Spleen (tissue), 13 donors: ENCODE measurements at places on chromosomes 6 and 20. TPM values are rescaled to one million over a fixed set of nuclear protein-coding genes. Genes with fewer than 3 reads are reported as not detected.

The PSORS1C1 gene
- 0.70 TPM for polyA plus RNA-seq

The SNX14 gene
- polyA plus RNA-seq, result 92.5 TPM

DNA sequence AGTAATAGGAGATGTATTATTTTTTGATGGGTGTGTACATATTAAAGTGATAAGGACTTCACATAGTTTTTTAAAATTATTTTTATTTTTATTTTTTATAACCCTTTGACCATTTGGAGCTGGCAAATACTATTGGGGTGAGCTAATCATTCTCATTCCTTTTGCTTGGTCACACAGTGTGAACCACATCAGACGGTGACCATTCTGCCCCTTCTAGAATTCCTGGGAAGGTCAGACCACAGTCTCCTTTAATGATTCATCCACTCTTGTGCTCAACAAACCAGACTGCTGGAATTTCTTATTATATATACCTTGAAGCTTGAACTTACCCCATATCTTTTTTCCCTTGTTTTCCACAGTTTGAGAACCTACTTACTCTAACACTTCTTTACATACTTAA, 23.9 kb upstream of the PRL start:
- no peak for DNase-seq

The HLA-DRB5 gene
- polyA plus RNA-seq, result 18.6 TPM

DNA sequence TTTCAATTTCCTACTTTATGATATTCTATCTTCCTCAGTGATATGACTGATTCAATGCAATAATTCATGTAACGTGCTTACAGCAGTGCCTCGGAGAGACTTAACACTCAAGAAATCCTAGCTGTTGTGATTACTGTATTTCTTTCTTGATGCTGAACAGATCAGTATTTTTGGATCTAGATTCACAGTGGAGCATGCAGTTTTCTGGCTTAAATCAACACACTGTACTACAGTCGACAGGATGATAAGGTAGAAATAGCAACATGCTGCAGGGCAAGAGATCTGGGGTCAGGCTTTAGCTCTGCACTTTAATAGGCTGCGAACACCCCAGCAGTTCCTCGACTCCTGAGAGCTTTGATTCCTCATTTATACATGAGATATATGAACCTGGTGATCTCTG, 161.0 kb downstream of the AIG1 start:
- no peak for DNase-seq
